Left colon (tissue), 2 donors: ENCODE measurements at places on chromosomes 2 and 18.

GRCh38 chr2:28631514-28632206, 120.0 kb upstream of the PPP1CB start:
- DNase-seq = no peak

DNA sequence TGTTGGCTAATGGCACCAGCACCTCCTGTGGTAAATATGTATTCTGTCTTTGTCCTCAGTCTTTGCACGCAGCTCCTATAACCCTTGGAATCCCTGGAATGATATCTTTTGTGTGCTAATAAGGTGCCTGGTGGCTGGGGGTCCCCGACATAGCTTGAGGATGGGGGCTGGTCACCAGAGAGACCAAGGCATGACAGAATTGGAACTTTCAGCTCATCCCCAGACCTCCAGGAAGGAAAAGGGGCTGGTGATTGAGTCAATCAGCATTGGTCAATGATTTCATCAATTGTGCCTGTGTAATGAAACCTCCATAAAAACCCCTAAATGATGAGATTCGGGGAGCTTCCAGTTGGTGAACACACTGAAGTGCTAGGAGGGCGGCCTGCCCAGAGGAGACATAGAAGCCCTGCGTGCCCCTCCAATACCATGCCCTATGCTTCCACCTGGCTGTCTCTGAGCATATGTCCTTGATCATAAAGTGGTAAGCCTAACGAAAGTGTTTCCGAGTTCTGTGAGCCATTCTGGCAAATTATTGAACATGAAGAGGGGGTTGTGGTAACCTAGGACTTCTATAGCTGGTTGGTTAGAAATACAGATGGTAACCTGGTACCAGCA, 26.6 kb upstream of the KCMF1 start:
- DNase-seq = no peak

DNA sequence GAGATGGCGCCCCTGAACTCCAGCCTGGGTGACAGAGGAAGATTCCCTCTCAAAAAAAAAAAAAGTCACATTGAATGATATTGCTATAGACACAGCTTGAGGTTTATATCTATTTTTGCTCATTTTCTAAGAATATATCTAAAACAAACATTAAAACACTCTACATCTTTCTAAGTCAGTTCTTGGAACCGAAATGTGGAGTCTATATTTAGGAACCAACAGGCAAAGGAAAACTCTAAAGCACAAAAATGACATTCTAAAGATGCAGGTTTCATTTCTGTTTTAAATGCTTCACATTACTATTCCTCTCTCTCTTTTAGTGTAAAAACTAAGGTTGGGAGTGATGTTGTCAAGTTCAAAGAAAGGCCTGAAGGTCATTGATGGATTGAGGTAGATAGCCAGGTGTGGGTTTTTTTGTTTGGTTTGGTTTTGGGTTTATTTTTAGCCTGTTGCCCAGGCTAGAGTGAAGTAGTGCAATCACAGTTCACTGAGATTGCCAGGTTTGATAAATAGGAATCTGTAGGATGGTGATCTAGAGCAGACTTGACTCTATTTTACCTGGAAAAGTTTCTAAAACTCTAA, 194.0 kb upstream of the RBBP8 start:
- no peak for DNase-seq

DNA sequence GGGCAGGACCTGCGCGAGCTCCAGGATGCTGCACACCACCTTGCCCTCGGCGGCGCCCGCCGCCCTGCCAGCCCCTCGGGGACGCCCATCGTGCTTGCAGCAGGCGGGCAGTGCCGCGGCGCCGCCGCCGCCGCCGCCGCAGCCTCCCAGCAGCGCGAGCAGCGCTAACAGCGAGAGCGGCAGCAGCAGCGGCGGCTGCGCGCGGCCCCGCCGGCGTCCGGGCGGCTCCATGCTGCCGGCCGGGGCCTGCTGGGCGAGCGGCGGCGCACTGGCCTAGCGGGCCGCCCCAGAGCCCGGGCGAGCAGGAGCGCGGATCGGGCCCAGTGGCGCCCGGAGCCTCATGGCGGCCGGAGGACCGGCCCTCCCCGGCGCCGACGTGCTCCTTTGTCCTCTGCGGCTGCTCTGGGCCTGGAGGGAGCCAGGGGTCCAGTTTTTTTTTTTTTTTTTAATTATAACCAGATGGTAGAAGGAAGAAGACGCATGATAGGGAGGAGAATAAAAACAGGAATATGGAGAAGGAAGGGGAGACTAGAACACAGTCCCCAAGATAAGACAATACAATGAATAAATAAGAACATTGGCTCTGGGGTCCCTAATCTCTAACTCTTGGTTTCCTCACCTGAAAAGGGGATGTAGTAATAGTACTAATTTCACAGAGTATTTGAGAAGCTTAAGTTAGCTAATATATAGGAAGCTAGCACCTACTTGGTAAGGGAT, 17.1 kb upstream of the ANKRD62 start:
- no peak for DNase-seq

GRCh38 chr2:45765007-45765727, 113.7 kb downstream of the PRKCE start:
- DNase-seq = no peak

DNA sequence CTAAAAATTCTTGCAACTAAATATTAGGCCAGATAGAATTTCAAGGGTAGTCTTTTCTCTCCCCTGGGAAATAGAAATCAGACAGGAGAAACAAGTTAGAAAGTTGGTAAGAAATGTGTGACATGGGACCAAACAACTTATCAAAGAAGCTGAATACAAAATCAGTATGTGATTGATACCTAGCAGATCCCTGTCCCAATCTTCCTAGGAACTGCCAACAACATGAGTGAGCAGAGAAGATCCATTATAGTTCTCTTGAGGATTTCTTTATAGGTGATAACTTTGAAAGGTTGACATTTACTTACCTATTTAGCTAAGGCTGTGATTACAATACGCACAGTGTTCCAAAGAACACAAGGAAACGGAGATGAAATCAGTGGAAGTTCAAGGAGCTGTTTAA, 162.4 kb downstream of the DLGAP1 start:
- DNase-seq = no peak

- DNase-seq = no peak
These were observed 69.8 kb upstream of the IL1R1 start for GRCh38 chr2:102072741-102073140.

DNA sequence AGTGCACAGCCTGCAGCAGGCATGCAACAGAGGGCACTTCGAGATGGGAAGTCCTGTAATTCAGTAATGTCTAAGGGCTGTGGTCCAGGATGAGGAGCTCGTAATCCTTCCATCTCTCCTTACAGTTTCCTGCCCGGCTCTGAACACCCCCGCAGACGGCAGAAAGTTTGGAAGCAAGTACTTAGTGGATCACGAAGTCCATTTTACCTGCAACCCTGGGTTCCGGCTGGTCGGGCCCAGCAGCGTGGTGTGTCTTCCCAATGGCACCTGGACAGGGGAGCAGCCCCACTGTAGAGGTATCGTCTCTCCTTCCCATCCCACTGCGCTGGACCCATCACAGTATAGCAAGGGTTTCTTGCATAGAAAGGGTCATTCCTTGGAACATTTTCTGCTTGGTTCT, 26.7 kb downstream of the FBLN7 start:
- no peak for DNase-seq

GRCh38 chr2:3571284-3571683, 3.8 kb upstream of the RPS7 start:
- DNase-seq = no peak

- DNase-seq = no peak
These were observed 47.6 kb upstream of the ACVR1 start for GRCh38 chr2:157923598-157924217.

DNA sequence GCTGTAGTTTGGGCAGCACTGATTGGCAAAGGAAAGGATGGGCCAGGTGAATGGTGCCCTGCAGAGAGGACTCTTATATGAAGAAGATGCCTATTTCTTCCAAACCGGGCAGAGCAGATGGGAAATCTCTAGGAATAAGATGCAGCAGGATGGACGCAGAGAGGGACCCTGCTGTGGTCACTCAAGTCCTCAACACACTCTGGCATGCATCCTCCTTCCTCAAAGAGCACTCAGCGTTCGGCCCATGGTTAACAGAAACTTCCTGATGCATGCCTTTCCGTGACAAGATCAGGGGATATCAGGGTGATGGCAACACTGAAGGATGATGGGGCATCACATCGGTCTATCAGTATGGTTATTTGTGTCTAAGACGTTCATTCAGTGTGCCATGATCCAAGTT, 232.7 kb downstream of the TTC32 start:
- DNase-seq = no peak

DNA sequence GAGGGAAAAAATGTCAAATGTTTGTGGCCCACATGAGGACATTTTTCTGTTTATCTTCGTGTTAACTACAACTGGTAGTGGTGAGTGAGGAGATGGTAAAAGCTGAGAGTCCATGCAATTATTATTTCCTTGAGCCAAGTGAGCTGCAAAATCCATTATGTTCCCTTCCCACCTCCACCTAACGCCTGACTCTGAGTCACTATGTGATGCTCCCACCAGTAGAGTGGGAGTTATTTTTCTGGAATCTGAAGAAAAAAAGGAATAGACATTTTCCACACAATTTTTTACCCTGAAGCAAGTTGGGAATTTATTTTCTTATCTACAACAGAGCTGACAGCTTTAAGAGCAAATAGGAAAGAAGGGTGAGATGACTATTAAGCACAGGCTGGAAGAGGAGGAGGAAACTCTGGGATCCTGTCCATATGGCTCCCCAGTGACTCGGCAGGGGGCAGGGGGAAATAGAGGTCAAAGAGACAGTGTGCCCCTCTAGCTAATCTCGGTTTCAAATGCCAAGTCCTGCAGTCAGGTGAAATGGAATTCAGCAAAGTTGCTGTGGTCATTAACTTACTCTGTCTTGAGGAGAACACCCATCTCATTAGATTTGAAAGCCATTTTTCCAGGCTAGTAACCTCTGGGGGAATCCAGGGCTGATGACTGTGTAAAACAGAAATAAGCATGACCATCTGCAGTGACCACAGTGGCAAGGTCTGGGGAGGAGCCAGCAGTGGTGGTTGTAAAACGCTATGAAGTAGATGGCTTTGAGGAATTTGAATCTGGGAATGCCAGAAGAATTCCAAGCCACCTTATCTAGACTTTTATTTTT, 463.9 kb downstream of the STK39 start:
- no peak for DNase-seq

GRCh38 chr2:233025706-233026105, 6.8 kb upstream of the NEU2 start:
- no peak for DNase-seq

- DNase-seq = no peak
These were observed 159.0 kb upstream of the RASGRP3 start for GRCh38 chr2:33317369-33318007.

DNA sequence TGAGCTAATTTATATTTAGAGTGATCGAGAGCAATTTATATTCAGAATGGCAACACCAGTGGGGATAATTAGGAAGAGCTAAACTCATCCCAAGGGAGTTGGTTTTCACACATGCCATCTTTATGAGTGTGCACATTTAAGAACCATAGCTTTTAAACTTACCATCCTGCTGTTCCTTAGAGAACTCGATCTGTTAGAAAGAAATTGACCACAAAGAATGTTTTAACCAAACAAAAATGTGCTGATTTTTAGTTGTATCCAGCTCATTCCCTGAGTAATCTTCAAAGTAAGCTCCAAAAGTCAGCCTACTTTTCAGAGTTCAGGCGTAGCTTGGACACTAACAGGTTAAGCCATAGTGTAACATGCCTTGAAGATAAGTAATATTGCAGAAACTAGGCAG, 12.6 kb downstream of the MYL1 start:
- no peak for DNase-seq

- DNase-seq = no peak
These were observed 1.6 kb downstream of the LONRF2 start for GRCh38 chr2:100320547-100321178.

- DNase-seq = no peak
These were observed 170.1 kb upstream of the HAAO start for GRCh38 chr2:42962508-42962953.

DNA sequence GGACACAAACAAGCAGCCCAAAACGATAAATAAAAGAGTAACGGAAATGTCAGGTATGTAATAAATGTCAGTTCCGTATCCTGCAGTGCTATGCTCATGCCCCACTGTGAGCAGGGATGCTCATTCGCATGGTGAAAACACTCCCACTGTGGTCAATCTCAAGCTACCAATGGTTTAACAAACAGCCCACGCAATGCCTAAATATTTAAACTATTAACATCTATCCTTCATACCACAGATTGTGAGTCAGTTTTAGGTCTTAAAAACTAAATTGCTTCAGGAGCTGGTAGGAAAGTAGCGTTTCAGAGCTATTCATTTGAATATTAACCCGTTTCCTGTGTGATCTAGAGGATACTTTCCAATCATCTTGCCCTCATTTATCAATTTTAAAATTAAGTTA, 207.4 kb downstream of the TCF4 start:
- DNase-seq = no peak

DNA sequence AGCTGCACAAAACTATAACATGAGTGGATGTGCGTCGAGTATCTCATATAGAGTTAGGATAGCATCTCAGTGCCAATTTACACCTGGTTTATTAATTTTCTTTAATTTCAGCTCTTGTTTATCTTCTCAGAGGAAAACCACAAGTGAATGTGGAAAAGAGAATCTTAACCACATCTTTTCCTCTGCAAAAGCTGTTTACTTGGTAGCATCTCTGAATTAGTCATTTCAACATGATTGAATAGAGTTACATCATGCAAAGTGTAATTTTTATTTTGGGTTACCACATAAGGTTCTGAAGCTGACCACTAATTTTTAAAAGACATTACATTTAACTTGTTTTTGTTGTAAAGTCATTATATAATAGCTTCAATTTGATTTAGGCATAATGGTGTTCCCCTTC, 83.8 kb upstream of the FAM237A start:
- no peak for DNase-seq

DNA sequence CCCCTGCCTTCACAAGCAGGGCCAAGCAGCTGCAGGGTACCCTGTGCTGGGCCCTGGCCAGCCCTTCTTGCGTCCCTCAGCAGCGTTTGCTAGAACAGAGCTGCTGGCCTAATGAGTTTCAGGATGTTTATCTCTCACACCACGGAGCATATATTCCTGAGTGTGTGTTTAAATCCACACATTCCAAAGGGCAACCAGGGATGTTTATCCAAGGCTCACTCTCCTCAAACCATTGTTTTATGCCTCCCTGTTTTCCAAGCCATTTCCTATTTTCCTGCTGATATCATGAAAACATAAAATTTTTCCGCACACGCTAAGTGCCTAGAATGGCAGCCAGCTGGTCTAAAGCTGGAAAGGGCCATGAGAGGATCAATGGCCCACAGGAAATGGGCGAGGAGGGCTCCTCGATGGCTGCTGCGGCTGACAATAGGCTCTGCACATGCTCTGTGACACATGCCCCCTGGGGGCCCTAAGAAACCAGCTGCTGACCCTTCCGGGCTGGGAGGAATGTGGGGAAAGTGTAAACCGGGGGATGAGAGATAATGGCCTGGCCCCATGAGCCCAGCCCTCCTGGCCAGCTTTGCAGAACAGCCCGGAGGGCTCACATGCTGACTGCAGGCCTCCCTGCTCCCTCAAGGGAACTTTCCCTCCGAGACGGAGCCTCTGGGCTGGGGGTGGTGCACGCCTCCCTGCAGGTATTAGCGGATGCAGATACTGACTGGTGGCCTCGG, 194.0 kb downstream of the NDUFA10 start:
- DNase-seq = peak; percentile 13

GRCh38 chr2:205139822-205140463, 542.4 kb upstream of the NRP2 start:
- DNase-seq = no peak

- peak; percentile 74 for DNase-seq
These were observed 30.9 kb downstream of the STK39 start for GRCh38 chr2:168216351-168217005.

GRCh38 chr18:58793361-58793760, 71.3 kb upstream of the ZNF532 start:
- DNase-seq = no peak
